ENCODE measurements at places on chromosomes 7 and 10.

DNA sequence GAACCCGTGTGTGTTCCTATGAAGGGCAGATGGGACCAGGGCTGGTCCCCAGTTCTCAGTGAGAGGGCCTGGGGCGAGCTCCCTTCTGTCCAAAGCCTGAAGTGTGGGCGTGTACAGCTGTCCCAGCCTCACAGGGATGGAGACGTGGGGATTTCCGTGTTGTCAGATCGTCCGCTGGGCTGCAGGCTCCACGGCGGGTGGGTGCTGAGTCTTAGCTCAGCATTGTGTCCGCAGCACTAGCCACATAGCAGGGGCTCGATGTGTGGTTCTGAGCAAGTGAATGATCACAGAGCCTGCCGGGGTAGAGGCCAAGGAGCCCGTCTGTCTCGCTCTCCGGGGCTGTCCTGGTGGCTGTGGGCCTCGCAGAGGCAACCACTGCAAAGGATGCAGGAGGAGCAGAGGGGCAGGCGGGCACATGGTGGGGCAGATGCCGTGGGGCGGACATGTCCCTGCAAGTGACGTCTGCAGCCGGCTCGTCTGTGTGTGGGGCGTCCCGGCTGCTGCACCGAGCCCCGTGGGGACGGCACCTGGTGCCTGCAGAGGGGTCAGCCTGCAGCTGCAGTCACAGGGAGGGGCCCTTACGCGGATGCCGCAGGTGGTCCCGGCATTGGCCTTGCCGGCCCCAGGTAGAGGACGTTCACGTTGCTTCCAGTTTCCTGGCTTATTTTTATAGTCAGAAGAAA is 30.9 kb downstream of the FAM20C start:
- DNase-seq, result no peak

DNA sequence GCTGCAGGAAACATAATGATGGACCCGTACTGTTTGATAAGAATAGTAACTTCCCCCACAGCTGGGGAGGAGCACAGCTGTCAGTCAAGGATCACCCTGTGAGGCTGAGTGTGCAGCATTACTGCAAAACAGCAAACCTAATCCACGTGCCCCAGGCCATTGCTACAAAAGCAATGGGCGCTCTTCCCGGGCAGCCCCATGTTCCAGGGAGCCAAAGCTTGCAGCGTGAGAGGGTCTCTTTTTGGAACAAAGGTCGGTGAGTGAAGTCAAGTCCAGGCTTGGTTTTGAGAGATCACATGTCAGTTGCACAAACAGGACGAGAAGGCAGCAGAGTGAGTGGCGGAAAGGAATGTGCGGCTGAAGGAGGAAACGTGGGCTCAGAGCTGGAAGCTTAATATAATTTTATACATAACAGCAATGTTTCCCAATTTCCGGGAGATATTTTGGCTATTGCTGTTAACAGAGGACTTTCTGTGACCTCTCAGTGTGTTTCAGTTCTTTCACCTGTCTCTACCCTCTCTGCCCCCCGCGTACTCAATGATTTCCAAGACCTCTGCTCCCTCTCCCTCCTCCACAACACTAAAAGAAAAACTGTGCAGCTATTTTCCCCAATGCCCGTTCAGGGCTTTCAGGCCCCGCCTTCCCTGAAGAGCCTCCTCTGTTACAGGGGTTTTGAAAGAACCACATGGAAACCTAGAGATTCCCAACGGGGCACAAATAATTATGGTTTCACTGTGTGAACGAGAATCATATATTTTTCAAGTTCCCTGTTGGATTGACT is 128.9 kb downstream of the MTPAP start:
- no peak for DNase-seq

GRCh38 chr7:74526780-74527179 is 73.1 kb downstream of the GTF2IRD1 start:
- no peak for DNase-seq

GRCh38 chr7:44798649-44799305 is 2.3 kb downstream of the PPIA start:
- no peak for DNase-seq

- no peak for DNase-seq
Measured at GRCh38 chr7:112383671-112384417, 66.4 kb upstream of the IFRD1 start.

DNA sequence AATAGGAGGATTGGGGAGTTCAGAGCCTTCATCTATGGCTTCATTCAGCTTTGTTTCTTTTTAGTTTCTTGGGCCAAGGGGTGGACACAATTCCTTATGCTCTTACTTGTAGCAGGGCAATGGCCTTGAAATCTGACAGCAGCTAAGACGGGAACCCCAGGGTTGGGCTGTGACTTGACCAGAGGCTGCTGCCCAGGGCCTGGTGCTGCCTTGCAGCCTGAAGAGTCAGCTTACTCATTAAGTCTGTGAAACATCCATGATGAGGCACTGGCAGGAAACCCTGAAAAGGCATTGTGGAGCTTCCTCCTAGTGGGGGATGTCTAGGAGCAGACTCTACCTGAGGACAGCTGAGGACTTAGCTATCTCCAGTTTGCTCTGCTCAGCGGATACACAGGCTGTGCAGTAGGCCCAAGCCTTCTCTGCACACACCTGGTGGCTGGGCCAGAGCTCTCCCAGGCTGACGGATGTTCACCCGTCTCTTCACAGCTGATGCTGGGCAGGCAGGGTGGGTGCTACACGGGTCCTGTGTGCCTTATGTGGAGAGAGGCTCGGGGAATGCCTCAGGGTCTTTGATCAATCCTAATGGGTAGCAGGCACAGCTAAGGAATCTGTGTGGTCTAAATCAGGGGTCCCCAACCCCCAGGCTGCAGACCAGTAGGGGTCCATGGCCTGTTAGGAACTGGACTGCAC is 17.8 kb downstream of the CXCL12 start:
- no peak for DNase-seq

- peak; percentile 60 for DNase-seq
Measured at GRCh38 chr7:74615933-74616780, 41.4 kb upstream of the GTF2I start.

DNA sequence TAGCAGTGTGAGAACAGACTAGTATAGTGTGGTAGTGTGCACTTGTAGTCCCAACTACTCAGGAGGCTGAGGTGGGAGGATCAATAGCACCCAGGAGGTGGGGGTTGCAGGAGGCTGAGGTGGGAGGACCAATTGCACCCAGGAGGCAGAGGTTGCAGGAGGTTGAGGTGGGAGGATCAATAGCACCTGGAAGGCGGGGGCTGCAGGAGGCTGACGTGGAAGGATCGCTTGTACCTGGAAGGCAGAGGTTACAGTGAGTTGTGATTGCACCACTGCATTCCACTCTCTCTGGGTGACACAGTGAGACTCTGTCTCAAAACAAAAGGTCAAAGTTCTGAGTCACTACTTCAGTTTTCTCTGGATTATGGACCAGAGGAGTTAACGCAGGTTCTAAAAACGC is 22.6 kb upstream of the DIP2C start:
- DNase-seq, result no peak

DNA sequence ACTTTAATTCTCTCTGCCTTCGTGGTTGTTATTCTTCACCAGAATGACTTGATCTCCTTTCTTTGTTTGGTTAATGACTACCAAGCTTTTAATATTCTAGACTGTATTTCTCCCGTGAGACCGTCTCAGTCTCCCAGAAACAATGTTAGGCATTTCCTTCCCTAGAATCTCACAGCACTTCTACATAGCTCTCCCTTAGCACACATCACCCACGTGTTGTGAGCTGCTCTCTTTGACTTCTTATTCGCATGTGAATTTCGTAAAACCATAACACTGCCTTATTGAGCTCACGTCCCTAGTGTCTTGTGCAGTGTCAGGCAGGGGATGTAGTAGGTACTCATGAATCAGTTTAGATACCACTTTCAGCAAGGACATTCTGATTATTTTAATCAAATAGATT is 57.5 kb upstream of the MGAM2 start:
- peak; percentile 34 for DNase-seq
